ENCODE measurements at places on chromosomes 7 and 10. TPM values are rescaled to one million over a fixed set of nuclear protein-coding genes. Genes with fewer than 3 reads are reported as not detected.

SHTN1 gene
- total RNA-seq = 33.6 TPM

ANKRD2 gene
- 8.4 TPM for total RNA-seq

AGR3 gene
- total RNA-seq = 0.57 TPM

KIAA1217 gene
- 26.2 TPM for total RNA-seq

SLC39A12 gene
- not detected for total RNA-seq

DLX5 gene
- not detected for total RNA-seq

FZD8 gene
- total RNA-seq = not detected

GRIFIN gene
- total RNA-seq = not detected

DNAH11 gene
- not detected for total RNA-seq

COL13A1 gene
- total RNA-seq = 0.73 TPM

TMEM236 gene
- total RNA-seq = 0.20 TPM

SEC24C gene
- total RNA-seq = 83.1 TPM

SLC25A28 gene
- total RNA-seq = 17.7 TPM

MLXIPL gene
- 24.9 TPM for total RNA-seq

RBM28 gene
- total RNA-seq = 61.1 TPM

DBNL gene
- total RNA-seq = 70.7 TPM

- no peak for DNase-seq
Measured at GRCh38 chr7:146858690-146859089, 742.1 kb downstream of the CNTNAP2 start.

- no peak for DNase-seq
Measured at GRCh38 chr7:41792120-41792519, 89.2 kb upstream of the INHBA start.

DNA sequence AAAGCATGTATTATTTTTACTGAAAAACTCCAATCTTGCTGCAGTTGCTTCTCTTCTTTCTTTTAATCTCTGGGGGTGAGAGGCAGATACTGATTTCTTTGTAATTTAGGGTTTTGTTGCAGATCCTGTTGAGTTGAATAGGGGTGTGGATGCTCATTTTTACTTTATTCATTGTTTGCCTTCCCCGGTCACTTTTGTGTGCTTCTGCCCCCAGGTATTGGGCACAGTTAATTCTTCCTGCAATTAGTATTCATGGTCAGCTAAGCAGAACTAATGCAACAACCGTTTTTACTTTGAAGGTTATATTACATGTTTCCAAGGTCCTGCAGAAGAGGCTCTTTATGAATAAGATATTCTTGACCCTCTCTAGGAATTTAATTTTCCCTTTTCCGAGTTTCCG is 96.4 kb downstream of the BUB3 start:
- DNase-seq = no peak

- DNase-seq = no peak
Measured at GRCh38 chr7:159159731-159160130, 15.1 kb upstream of the VIPR2 start.

GRCh38 chr10:125206623-125207022 is 46.3 kb upstream of the CTBP2 start:
- DNase-seq = no peak

GRCh38 chr7:45178241-45179225 is 20.9 kb downstream of the RAMP3 start:
- no peak for DNase-seq

GRCh38 chr7:23765943-23766342 is 55.9 kb downstream of the STK31 start:
- DNase-seq = no peak

- no peak for DNase-seq
Measured at GRCh38 chr10:33099748-33100147, 141.7 kb upstream of the ITGB1 start.

DNA sequence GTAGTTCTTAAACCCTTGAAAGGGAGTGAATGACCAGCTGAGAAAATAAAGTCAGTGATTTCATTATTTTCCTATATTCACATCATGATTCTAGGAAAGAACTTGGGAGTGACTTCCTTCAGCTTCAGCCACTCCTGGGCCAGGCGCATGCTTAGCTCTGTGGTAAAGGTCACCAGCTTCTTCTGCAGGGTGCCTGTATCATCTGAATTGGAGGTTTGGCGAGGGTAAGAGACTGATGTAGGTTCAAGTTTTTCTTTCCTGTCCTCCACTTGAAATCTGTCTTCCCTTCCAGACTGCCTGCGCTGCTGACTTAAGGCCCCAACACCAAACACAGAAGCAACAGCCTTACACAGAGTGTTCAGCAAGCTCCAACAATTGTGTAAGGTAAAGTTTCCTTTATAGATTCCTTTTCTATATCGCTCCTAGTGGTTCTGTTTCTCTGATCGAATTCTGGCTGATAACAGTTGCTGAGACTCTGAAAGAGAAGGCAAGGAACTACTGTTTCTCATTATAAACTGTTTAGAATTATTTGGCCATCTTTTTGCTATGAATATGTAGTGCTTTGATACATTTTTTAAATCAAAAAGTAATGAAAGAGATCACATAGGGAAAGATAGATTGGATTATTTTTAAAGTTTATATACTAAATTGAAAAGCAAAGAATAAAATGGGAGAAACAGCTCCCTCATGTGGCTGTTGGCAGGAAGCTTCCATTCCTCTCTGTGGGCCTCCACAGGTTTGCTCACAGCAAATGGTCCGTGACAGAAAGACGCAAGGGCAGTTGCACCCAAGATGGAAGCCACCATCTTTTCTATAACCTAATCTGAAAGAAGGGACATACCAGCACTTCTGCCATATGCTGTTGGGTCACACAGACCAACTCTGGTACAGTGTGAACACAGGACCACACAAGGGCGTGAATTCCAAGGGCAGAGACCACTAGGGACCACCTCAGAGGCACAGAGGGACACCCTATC is 14.0 kb downstream of the GATAD1 start:
- no peak for DNase-seq

- DNase-seq = no peak
Measured at GRCh38 chr7:134153493-134154136, 26.5 kb downstream of the LRGUK start.

GRCh38 chr7:85734823-85735222 is 548.0 kb upstream of the SEMA3D start:
- DNase-seq = no peak

GRCh38 chr7:44073664-44074348 is 8.4 kb upstream of the PGAM2 start:
- DNase-seq = peak; percentile 97

- no peak for DNase-seq
Measured at GRCh38 chr7:1651031-1651446, 19.0 kb upstream of the ELFN1 start.

- no peak for DNase-seq
Measured at GRCh38 chr7:92313055-92313454, 67.3 kb downstream of the ANKIB1 start.

- DNase-seq = no peak
Measured at GRCh38 chr10:82452676-82453075, 577.7 kb downstream of the NRG3 start.

- no peak for DNase-seq
Measured at GRCh38 chr7:116885724-116886123, 23.3 kb downstream of the CAPZA2 start.

DNA sequence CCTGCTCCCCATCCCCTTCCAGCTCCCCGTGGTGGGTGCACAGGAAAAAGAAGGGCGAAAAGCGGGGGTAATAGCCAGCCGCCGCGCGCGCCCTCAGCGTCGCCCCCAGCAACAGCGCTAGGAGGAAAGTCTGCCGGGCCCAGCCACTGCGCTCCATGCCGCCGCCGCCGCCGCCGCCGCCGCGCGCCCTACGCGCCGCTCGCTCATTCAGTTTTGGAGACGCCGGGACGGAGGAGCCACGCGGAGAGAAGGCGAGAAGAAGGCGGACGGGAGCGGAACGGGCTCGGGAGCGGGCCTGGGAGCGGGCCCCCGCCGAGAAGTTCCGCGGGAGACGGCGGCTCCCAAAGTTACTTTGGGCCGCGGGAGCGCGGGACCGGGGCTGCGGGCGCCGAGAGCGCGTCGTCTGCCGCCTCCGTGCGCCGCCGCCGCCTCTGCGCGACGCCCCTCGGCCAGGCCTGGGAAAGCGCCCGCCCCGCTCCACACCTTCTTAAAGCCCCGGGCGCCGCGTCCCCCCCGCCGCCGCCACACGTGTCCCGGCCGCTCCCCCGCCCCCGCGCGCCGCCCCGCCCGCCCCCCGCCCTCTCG is at the start of gene RELN:
TSS of gene RELN (minus strand) at position 459 of the 585 bp plus-strand sequence. CDS start at position 157, 302 bp downstream.
- DNase-seq = no peak

DNA sequence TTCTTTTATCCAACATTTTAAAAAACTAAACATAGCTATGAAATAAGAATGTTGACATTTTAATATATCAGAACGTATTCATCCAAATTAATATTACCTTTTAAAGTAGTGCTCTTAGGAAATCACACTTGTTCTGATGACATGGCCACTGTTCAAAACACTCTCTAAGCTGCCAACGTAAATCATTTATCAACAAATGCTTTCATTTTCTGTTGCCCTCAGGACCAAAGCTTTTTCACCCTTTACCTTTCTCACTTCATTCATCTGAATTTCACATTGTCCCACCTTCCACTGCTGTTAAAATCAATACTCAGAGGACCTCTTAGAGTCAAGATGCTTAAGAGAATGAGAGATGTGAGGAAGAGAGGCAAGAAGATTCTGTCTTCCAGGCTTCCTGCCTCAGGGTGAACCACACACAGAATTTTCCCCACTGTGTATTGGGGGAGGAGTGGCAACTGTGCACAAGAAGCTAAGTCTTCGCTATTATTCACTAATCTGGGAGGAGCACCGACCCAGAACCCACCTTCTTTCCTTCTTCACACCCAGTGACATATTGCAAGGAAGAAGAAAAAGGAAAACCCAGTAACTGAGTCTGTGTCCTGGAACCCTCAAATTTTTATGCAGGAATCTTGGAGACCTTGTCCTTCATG is 21.0 kb downstream of the HIBADH start:
- no peak for DNase-seq

- DNase-seq = no peak
Measured at GRCh38 chr10:11197266-11197712, 179.6 kb downstream of the CELF2 start.

DNA sequence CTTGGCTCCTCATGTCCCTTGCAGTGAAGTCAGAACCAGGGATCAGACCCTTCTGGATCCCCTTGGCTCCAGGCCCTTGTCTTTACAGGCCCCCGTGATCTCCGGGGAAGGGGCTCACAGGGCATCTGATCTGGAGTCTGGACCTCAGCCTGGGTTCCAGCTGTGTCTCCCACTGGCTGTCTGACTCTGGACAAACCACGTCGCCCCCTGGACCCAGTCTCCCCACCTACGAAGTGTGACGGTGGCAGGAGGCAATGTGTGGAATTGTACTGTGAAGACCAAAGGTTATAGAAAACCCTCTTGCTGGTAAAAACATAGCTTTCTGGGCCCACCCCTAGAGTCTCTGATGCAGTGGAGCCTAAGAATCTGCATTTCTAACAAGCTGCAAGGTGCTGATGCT is 15.5 kb upstream of the C10orf71 start:
- DNase-seq = no peak
